ENCODE measurements at places on chromosomes 4 and X.

GRCh38 chr4:110034026-110034393, 121.3 kb downstream of the EGF start:
- no peak for DNase-seq

GRCh38 chr4:80990851-80991250, 39.7 kb upstream of the BMP3 start:
- DNase-seq = no peak

- no peak for DNase-seq
Observed at GRCh38 chrX:39670281-39670680, 427.5 kb downstream of the BCOR start.

DNA sequence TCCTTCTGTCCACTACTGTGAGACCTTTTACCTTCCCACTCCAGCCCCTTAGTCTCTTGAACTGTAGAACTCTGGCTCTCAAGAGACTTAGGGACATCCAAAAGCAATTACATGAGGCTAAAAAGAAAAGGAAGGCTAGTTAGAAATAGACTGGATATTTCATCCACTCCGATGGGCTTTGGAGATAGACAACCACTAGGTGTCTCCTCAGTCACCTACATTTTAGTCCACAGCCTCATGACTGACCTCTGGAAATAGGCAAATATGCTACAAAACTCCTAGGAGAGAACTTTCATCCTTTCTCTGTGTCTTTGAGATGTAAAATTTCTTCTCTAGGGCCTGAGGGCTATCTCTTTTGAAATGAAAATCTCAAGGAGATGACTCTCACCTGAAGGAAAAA, 45.1 kb upstream of the LAMP2 start:
- no peak for DNase-seq

GRCh38 chr4:62135565-62136156, 935.5 kb downstream of the ADGRL3 start:
- DNase-seq = no peak

GRCh38 chrX:115894087-115894486, 276.5 kb upstream of the AGTR2 start:
- no peak for DNase-seq

DNA sequence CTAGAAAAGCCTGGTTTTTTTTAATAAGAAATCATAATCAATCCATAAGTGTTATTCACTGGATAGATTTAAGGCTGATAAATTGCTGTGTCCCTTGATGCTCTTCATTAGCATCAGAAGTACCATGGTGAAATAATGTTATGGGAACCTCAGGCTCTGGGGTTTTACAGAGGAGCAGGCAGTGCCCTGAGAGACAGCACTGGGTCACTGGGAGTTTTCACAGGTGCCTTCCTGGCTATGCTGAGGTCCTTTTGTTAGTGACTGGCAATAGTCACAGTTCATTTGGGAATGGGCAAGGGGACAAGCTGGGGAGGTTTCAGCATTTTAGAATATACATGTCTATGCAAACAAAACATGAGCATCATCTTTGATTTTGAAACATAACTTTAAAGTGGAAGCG, 38.6 kb downstream of the ANK2 start:
- DNase-seq = no peak

- no peak for DNase-seq
Observed at GRCh38 chrX:68307769-68308168, 125.5 kb downstream of the OPHN1 start.
